Caudate nucleus (tissue), 63 donors: ENCODE measurements at places on chromosomes 5 and 9.
A peak's percentile ranks its signal among the peaks of the same experiment; 100 is the strongest.

DNA sequence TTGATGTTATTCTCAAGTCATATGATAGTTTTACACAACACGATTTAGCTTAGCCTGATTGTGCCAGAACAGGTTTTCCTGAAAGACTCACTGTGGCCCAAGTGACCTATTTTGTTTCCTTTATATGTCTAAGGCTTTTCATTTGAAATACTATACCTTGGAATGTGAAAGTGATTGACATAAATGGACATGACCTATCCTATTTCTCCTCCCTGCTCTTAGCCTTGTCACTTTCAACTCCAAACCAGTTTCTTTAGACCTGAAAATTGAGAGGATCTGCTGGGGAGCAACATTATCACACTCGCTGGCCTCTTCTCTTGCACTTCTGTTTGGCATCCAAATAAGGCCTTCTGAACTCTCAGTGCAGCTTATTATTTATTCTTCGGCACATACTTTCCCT is 496.8 kb downstream of the MAT2B start:
- no peak for DNase-seq

DNA sequence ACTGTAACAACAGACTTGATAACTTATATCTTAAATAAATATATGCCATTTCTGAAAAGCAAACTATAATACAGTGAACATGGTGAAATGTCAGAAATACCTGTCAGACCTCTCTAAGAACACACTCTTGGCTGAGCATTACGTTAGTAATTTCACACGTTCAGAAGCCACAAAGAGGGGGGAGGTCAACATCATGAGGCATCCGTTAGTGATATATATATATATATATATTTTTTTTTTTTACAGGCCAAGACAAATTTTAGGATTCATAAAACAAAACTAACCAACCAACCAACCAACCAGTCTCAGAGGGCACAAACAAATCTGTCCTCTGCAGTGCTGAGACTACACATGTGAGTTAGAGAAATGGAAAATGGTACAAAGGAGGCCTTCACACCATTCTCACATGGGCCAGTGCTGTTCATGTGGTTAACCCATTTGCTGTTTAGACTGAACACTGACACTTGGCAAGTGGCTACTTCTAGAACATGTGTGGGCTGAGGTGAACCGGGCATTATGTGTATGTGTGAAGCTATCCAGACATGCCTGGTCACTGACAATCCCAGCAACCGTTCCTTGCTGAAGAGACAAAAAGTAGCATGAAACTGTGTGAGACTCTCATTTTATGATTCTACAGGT is 54.5 kb downstream of the ELL2 start:
- no peak for DNase-seq

- no peak for DNase-seq
Observed at GRCh38 chr9:106051545-106051944, 357.2 kb downstream of the TMEM38B start.

- no peak for DNase-seq
Observed at GRCh38 chr5:107387526-107388140, 283.1 kb downstream of the EFNA5 start.

GRCh38 chr5:85278193-85278592 is 893.5 kb upstream of the EDIL3 start:
- DNase-seq: no peak

GRCh38 chr5:43316421-43316820 is 3.2 kb upstream of the HMGCS1 start:
- DNase-seq: no peak

GRCh38 chr9:37575511-37575914 is 667 bp downstream of the FBXO10 start:
- no peak for DNase-seq

GRCh38 chr5:72040513-72040912 is 66.8 kb upstream of the MAP1B start:
- DNase-seq: no peak

DNA sequence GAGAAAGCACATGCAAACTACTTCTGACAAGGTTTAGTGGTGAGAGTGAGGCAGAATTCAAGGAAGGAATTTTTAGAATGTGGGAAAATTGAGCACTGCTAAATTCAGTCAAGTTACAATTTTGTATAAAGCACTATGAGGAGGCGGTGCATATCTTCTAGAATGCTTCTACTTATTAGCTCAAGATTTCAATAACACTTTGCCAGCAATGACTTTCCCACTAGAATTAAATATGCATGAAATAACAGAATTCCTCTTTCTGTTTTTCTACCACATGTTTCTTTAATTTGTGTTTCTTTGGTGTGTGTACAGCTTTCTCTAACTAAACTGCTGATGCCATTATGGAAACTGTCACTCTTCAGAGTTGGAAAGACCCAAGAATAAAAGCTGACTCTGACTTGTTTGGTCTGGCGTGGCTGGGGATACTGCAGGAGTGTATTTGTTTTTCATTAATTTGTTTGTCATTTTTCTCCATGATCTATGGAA is 163.5 kb downstream of the ARSB start:
- DNase-seq: no peak

DNA sequence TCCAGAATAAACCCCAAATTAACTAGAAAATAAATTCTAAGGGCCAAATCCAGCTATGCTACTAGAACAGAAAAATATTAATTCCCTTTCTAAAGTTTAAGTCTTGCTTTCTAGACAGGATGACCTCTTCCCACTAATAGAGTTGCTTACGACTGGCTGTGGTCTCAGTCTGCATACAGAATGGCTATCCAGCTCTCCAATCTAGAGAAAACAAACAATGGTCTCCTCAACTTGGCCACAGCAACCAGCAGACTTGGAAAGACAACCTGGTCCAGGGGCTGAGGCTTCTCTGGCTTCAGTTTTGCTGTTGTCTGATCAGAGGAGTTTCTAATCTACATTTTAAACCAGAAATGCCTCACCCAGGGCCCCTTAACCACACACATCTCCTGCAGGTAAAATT is 28.9 kb downstream of the RASEF start:
- DNase-seq: no peak

DNA sequence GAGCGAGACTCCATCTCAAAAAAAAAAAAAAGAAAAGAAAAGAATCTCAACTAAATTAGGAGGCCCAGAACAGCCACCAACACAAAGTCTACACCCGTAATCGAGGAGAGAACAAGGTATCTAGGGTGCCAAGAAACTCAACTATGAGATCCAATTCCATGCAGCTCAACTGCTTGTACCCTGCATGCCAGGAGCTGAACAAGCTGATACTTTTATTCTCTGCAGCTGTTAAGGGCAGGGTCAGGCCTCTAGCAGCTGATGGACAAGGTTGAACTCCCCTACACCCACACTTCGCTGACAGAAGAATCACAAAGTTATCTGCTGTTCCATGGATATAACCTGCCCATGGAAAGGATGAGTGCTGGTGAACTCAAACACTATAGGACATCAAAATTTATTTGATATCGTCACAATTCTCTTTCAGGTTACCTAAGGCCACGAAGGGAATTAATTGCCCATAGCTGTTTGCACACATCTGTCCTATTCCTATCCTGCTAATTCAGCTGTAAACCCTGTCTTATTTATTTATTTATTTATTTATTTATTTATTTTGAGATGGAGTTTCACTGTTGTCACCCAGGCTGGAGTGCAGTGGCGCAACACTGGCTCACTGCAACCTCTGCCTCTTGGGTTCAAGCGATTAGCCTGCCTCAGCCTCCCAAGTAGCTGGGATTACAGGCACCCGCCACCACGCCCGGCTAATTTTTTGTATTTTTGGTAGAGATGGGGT is 20.7 kb downstream of the UBAP2 start:
- no peak for DNase-seq

- DNase-seq: no peak
Observed at GRCh38 chr9:91992461-91993041, 42.5 kb upstream of the ROR2 start.

- no peak for DNase-seq
Observed at GRCh38 chr5:150783422-150783928, 4.9 kb downstream of the SMIM3 start.

DNA sequence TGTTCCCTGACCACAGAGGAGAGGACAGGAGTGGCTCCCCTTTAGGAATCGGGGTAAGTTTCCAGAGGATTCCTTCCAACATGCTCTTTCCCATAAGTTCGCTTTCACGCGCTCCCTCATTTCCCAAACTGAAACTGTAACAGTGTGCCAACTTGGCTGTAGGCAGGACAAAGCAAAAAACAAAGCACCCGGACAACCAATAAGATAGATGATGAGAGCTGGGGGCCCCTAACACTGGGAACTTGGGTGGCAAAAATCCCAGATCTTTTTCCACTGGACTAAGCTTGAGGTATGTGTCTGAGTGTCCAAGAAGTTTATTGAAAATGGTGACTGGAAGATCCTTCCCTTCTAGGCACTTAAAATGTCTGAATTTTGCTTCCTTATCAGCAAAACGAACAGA is 258.7 kb upstream of the IL12B start:
- DNase-seq: no peak

GRCh38 chr9:76898786-76899185 is 7.1 kb downstream of the PRUNE2 start:
- no peak for DNase-seq

GRCh38 chr9:93096131-93096802 is at the start of gene CARD19:
TSS of gene CARD19 (plus strand) at chr9:93096217. CDS start at chr9:93096346, 129 bp downstream.
- DNase-seq: no peak

GRCh38 chr5:180974612-180975315 is 13.9 kb upstream of the BTNL3 start:
- DNase-seq: no peak

DNA sequence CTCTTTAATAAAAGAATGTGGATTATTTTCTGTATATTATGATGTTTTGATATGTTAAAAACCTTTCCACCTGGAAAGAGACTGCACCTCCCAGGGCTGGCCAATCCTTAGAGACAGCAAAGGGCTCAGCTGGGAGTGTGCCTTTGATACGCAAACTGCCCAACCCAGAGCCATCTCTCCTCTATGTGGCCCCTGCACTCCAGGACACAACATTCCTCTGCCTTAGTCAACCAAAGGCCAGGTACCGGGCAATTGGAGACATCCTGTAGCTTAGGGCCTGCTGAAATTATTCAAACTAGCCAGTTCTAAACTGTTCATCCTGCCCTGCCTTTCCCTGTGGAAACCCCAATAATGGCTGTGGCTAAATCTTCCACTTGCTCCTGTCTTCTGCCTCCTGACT is 5.0 kb upstream of the HSPB3 start:
- no peak for DNase-seq

GRCh38 chr5:61371474-61371873 is 39.4 kb downstream of the ZSWIM6 start:
- DNase-seq: no peak

- no peak for DNase-seq
Observed at GRCh38 chr5:60578315-60578714, 121.7 kb downstream of the DEPDC1B start.

DNA sequence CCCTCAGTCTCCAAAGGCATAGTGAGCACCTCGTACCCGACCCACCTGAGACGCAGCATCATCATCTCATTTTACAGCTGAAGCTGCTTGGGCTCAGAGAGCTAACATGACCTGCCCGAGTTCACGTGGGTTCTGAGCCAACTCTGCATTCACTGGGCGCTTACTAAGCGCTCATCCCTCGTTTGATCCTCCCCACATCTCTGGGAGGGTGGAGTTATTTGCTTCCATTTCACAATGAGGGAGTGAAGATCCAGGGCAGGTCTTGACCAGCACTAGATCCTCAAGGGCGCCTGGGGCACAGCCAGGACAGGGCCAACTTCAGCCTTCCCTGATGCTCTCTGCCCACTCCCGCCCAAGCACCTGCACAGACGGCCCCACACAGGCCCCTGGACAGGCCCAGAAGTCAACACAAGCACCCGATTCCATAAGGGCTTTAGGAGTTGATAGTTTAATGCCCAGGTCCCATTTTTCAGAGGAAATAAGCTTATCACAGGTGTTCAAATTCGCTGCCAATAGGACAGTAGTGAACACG is 80.8 kb downstream of the HRH2 start:
- DNase-seq: no peak

GRCh38 chr9:137194388-137194787 is 5.9 kb downstream of the SSNA1 start:
- peak; percentile 83 for DNase-seq

GRCh38 chr5:72106817-72107130 is 501 bp upstream of the MAP1B start:
- no peak for DNase-seq

DNA sequence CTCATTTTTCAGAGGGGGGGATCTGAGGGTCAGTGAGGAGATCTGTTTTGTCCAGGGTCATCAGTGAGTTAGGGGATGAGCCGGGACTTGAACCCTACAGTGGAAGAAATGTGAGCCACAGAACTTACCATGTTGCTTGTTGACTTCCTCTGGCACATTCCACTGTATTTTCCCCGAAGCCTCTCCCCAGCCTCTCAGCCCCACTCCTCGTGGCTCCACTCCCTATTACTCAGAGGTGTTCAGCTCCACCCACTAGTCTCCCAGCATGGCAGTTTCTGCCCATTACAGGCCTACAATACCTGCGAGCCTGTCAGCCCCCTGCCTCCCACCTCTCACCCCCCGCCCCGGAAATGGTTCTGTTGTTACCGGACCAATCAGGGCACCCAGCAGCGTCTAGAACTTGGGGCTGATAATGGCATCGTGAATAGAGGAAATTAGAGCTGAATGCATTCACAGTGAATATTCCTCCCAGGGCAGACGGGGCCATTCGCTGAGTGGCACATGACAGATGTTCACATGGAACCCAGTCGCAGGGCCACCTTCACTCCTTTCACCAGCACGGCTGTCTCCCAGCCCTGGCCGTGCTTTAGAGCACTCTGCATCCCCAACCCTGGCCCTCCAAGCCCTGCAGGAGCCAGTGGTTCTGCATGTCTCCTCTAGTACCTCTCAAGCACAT is 81.6 kb downstream of the KCNIP1 start:
- DNase-seq: no peak

GRCh38 chr5:82644766-82645165 is 366.6 kb upstream of the RPS23 start:
- no peak for DNase-seq

- peak; percentile 85 for DNase-seq
Observed at GRCh38 chr9:27351438-27351837, 54.5 kb upstream of the EQTN start.

DNA sequence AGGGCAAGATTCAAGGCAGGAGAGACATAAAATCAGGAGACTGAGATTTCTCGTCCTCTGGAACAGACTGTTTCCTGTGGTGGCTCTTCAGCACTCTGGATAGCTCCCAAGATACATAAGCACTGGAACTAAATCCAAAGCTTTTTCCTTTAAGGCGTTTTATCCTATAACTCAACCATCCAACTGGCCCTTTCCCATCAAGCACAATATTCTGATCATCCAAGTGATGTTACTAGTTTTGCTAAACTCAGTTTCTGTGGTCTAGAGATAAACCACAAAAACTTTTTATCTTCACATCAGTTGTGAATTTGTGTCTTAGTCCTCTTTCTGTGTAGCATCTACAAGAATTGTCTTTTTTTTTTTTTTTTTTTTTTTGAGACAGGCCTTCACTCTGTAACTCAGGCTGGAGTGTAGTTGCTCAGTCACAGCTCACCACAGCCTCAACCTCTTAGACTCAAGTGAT is 299.4 kb downstream of the COX7C start:
- no peak for DNase-seq

GRCh38 chr9:110895147-110895905 is 142.9 kb downstream of the LPAR1 start:
- no peak for DNase-seq

DNA sequence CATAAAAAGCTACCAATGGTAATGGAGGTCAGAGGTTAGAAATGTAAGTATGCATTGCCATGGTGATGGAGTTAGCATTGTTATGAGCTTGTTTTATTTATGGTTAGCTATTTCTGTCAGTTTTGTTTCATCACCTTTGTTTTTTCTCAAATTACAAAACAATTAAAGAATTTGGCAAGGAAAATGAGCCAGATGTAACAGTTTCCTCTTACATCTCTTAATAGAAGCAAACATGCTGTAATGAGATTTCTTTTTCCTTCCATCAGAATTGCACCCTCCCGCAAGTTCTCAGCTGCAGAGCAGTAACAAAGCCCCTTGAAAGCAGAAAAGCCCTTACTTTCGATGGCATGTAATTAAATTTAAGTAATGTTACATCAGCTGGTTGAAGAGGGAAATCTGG is 233.0 kb downstream of the SGCD start:
- no peak for DNase-seq
